ENCODE measurements at places on chromosomes 5 and 9. TPM values are rescaled to one million over a fixed set of nuclear protein-coding genes. Genes with fewer than 3 reads are reported as not detected.

KYAT1 gene
- total RNA-seq: 9.2 TPM

DNA sequence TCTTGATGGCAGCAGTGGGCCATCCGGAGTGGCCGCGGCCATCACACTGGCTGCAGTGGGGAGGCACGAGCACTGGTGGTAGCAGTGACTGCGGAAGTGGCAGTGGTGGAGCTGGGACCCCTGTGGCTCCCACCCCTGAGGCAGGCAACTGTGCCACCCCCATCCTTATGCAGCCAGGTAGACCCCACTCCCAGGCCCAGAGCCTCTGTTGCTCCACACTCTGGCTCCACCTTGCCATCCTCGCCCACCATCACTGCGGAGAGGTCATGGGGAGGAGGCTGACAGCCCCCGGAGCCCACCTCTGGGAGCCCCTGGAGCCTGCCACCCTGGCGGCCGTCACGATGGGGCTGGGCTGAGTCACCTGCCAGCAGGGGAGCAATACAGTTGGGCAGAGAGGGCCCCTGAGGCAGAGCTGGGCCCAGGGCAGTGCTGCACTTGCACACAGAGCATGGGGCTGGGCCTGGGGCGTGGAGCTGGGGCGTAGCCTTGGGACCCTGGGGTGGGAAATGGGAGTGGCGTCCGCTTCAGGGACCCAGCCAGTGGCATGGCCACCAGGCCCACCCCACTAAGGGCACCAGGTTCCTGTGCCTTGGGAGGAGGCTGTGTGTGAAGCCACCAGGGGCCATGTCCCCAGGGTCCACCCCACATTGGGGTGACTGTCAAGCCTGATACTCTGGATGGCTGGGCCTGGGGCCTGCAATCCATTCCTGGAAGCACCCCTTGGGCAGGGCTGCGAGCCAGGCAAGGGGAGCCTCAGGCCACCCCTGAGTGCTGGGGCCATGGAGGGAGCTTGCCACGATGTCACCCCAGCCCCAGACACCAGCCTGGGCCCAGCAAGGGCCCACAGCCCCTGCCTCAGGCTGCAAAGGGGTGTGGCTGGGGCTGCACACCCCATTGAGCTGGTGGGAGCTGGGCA is 7.7 kb downstream of the AMBP start:
- DNase-seq: no peak

RASA1 gene
- 19.5 TPM for total RNA-seq

PCDHGA9 gene
- total RNA-seq: not detected

CCL28 gene
- total RNA-seq: not detected

- DNase-seq: peak; percentile 58
Measured at GRCh38 chr9:128412120-128412790, 8.4 kb upstream of the CERCAM start.

SPINK13 gene
- total RNA-seq: not detected

PARP8 gene
- total RNA-seq: 0.29 TPM

IDNK gene
- 6.3 TPM for total RNA-seq

- no peak for DNase-seq
Measured at GRCh38 chr9:23538461-23539003, 287.5 kb downstream of the ELAVL2 start.

- no peak for DNase-seq
Measured at GRCh38 chr9:73847536-73847935, 649.6 kb upstream of the RORB start.

DNA sequence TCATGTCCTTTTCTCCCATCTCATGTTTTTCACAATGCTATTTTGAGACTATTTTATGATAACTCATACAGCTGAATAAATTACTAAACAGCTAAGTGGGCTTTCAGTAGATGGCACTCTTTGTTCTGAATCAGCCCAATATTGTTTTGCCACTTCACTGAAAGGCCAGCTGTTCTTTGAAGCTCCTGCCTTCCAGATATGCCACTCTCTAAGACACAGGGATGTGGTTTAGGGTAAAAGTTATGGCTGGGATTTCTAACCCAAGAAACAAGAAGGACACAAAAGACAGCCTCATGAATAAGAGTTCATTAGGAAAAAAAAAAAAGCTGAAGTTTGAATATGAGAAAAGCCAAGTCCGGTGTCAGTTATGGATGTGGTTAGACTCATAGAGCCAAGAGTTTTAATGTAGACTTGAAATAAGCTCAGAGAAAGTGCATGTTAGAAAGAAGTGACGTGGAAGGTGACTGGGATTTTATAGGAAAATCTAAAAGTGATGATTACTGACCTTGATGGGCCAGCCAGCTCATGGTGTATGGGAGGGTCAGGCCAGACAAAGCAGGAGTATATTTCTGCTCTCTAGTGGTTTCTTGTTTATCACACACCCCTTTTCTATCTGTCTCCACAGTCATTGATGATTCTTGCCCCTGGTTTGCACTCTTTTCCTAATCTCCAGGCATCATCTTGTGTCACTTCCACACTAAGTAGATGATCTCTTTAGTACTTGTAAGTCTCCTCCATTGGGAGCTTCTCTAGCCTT is 488.5 kb downstream of the NR2F1-AS1 start:
- no peak for DNase-seq

UBQLN1 gene
- 99.6 TPM for total RNA-seq

GRCh38 chr9:131180454-131180853 is 55.1 kb downstream of the NUP214 start:
- no peak for DNase-seq

CA9 gene
- not detected for total RNA-seq

EGFL7 gene
- total RNA-seq: not detected

- DNase-seq: no peak
Measured at GRCh38 chr5:68545636-68546295, 330.2 kb downstream of the PIK3R1 start.

DNA sequence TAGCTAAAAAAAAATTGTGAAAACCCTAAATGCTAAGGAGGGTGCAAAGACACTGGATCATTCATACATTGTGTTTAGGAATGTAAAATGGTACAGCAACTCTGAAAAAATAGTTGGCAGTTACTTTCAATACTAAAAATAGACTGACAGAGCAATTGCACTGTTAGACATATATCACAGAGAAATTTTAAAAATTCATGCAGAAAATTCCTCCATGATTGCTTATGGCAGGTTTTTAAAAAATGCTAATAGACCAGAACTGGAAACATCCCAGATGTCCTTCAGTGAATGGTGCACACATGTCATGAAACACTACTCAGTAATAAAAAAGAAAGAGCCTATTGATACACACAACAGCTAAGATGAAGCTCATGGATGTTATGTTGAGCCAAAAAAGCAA is 349.8 kb upstream of the DAB2 start:
- DNase-seq: no peak

GRCh38 chr5:179348011-179348530 is 2.8 kb upstream of the ADAMTS2 start:
- DNase-seq: no peak

GRCh38 chr5:94776167-94776566 is 157.7 kb downstream of the SLF1 start:
- DNase-seq: no peak

DNA sequence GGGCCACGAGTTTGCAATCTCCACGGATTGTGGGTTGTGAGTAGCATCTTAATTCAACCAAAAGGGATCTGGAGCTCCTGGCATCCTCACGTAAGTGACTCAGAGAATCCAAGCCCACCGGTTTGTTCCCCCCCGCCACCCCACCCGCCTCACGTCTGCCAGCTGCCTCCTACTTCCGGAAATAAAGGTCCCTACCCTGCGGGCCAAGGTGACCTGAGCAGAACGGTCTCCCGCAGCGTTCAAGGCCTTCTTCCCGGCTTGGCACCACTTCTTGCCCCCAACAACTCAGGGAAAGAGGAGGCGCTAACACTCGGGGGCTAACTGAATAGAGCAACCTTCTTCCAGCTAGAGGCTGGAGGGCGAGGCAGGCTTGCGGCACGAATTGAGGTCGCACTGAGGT is 8.8 kb upstream of the GPRIN1 start:
- DNase-seq: no peak

- DNase-seq: no peak
Measured at GRCh38 chr9:99690573-99690972, 131.1 kb upstream of the NR4A3 start.

DNA sequence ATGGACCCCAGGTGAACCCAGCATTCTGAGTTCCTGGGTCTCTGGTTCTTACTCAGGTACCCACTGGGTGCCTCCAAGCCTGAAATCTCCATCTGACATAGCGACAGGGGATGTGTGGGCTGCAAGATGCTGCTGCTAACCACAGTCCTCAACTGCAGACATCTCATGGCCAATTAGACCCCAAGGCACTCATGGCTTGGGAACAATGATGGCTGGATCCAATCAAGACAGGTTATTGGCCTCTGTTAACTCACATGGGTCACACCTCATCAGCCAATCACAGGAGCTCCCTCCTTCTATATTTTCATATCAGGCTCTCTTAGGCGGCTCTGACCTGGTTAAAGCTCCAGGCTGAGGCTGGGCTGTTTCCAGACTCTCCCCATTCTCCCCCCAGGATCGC is 57.0 kb downstream of the CXXC5 start:
- no peak for DNase-seq

GRCh38 chr5:146068206-146068605 is 37.2 kb downstream of the PLAC8L1 start:
- no peak for DNase-seq

DNA sequence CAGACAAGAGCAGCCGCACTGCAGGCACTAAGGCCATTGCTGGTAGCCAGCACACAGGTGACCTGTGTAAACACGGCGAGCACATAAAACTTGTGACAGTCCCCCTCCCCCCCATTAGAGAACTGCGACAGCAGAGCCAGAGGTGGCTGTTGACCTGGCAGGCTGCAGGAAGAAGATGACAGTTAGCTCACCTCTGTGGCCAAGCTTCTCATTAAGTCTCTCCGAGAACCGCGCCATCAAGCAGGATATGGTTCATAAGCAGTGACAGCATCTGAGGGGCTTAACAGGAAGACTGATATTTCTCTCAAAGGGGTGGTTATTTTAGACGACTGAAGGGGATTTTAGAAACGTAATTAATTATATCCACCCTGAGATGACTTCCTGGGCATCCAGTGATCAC is 5.2 kb downstream of the SURF4 start:
- DNase-seq: no peak

- no peak for DNase-seq
Measured at GRCh38 chr5:153079396-153079795, 411.1 kb upstream of the GRIA1 start.

CARD19 gene
- total RNA-seq: 18.4 TPM

- DNase-seq: no peak
Measured at GRCh38 chr9:6132650-6133049, 83.0 kb upstream of the IL33 start.

DNA sequence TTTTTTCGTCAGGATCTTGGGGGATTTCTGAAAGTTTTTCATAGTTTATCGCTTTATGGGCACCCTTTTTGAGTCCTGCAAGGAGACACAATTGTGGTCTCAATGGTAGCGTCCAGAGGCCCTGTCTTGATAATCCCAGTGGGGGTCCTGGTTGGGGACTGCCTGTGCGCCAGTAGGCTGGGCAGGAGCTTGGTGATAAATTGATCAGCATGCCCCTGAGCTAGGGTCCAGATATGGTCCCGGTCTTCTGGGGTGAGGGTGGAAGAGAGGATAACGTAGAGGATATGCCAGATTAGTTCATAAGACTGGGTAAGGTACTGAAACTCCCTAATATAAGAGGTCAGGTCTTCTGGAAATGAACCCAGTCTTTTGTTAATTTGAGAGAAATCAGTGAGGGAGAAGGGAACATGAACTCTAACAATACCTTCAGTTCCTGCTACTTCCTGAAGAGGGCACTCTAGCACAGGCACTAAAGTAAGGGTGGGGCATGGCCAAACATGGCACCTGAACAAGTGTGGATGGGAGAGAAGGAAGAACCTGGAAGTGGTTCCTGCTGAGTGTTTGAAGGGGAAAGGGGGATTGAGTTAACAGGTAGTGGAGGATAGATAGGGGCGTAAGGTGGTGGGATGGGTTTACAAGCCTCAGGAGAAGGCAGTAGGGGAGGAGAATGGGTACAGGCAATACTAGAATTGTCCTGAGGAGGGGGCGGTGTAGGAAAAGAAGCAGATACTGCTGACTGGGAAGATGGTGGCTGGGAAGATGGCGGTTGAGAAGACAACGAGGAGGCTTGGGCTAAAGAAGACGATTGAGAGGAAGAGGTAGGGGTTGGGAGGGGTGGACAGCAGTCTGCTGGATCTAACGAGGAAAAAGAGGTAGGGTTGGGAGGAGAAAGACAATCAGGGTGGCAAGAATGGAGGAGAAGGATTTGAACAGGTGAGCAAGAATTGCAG is 33.8 kb upstream of the ANXA2R start:
- DNase-seq: peak; percentile 49

CEL gene
- 1.5 TPM for total RNA-seq

GRCh38 chr9:117098331-117098730 is 316.5 kb downstream of the ASTN2 start:
- no peak for DNase-seq

ELOVL7 gene
- 7.3 TPM for total RNA-seq

DNA sequence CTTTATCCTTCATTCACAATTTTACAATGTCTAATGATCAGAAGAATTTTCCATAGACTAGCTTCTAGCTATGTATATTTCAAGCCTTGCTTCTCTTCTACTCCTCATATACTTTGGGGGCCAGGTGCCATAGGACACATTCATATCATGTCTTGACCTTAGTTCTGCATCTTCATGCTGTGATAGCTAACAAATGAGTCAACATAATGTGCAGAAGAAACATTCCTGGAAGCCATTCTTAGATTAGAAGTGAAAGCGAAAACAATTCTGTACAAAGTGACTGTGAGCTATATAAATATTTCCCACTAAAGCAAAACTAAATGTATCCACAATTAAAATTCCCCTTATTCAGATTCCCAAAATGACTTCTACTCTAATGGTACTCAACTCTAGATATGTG is 320.2 kb upstream of the NREP start:
- no peak for DNase-seq

GRCh38 chr9:110691002-110691549 is 22.5 kb downstream of the MUSK start:
- peak; percentile 18 for DNase-seq

NPR3 gene
- not detected for total RNA-seq

GOLGA2 gene
- 35.4 TPM for total RNA-seq

DNA sequence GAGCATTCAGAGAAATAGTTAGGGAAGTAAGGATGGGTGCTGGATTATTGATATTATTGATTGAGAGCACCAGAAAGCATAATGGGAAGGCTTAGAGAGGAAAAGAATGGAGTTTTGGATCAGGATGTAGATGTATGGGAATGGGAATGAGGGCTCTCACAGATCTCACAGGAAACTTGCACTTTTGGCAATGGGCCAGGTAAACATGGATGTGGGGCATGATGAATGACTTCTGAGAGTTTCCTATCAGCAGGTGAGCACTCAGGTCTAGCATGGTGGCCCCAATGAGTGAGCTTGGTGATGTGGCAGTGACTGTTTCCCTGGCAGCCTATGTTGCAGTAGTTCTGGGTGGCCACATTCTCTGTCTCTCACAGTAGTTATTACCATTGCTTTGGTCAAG is 283.8 kb downstream of the FBXL7 start:
- no peak for DNase-seq

ANKRD31 gene
- total RNA-seq: 0.09 TPM

DNA sequence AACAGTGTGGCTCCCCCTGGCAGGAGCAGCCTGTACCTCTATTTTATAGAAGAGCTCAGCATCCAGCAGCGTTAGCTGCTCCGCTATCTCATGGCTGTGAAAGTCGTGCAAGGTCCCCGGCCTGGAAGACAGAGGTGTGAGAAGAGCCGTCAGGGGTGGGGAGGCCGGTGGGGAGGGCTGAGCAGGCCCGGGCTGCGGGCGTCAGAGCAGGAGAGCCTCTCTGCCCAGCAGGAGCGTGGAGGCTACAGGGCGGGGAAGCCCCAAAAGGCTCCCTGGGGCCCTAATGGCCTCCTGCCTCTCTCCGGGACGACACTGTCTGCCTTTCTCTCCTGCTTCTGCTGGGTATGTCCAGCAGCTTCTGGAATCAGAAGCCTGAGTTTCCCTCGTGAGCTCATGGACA is 42.6 kb downstream of the PRRT1B start:
- DNase-seq: no peak

SGCD gene
- total RNA-seq: not detected

C9 gene
- total RNA-seq: not detected

GRCh38 chr9:1173993-1174392 is 123.8 kb downstream of the DMRT2 start:
- no peak for DNase-seq

All from HepG2 (cell line).